Neural crest cell (in vitro differentiated cells): ENCODE measurements at places on chromosomes 1 and 21.

- DNase-seq: no peak
Observed at GRCh38 chr1:217687511-217687910, 56.4 kb downstream of the SPATA17 start.

DNA sequence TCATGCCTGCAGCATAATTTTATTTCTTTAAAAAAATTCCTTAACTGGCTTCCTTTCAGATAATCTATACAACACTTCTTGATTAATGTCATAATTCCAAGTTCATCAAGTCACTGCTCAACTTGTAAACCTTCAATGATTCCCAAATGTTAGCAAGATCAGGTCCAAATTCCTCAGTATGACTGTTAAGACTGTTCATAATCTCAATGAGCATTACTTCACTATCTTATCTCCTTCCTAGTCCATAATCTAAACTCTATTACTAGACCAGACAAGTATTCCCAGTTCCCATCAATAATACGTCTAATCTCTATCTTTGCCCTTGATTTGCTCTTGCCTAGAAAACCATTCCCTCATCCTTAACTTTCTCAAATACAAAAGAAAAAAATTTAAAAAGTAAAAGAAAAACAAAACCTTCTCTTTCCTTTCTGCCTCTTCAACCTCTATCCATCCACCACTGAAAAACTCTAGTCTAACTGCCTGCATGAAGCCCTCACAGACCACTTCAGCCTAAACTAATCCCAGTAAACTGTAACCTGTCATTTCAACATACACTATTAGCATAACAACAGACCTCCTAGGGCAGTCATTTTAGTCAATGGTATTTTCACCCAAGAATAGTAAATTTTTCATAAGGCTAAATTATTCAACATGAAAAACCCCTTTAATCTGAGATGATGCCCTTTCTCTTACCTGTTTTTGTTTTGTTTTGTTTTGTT, 15.5 kb downstream of the LUZP1 start:
- DNase-seq: no peak

- no peak for DNase-seq
Observed at GRCh38 chr1:182811975-182812722, 22.6 kb downstream of the NPL start.

DNA sequence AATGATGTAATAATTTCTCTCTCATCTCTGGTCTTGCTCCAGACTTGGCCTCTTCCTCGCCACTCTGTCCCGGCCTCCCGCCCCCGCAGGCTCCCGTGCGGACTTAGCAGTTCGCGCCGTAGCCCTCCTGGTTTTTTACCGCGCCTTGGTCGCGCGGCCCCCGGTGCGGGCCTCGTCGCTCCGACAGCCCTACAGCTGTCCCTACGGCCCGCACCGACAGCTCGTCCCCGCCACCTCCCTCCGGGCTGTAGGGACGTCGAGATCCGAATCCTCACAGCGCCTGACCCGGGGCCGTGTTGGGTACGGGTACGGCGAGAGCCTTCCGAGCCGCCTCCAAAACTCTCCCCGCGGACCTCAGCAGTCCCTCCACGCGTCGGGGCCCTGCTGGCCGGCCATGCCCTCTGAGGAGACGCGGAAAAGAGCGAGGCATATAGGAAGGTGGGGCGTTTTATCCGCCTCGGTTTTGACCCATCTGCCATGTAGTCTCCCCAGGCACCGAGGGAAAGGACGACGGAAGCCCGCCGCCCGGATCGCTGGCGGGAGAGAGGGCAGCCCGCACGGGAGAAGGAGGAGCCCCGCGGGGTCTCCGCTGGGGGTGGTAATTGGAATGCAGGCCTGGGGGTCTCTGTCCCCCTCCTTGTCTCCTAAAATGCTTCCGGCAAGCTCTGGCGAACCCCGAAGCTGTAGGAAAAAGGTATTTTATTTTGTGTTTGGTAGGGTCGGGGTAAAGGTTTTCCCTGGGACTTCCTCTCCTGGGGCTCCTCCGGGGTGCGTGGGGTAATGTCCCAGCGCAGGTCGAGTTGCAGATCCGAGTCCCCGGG, 3.3 kb downstream of the LHX4 start:
- DNase-seq: no peak

DNA sequence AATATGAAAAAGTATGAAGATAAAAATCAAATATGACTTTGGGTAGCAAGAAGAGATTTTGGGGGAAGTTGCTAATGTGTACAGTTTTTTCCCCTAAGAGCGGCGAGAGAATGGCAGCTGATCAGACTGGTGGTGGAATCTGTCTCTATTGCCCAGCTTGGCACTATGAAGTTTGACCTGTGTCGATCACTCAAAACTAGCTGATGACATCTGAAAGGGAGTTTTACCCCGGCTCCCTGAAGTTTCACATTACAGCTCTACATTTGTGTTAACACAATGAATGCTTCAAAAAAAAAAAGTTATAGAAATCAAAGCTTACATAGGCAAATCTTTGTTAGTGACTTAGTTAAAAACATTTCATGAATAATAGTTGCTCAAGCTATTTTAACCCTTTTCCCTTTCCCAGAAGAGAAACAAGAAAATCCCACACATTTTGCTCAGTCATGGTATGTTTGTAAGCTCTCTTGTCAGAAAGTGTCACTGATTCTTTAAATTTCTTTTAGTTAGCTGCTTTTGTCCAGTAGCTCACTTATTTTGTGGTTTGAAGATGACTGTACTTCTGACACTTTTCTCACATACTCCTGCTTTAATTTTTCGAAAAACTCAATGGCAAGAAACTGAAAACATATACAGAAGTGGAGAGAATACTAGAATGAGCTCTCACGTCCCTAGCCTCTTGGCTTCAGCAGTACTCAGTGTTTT, 41.3 kb downstream of the DYRK1A start:
- no peak for DNase-seq

DNA sequence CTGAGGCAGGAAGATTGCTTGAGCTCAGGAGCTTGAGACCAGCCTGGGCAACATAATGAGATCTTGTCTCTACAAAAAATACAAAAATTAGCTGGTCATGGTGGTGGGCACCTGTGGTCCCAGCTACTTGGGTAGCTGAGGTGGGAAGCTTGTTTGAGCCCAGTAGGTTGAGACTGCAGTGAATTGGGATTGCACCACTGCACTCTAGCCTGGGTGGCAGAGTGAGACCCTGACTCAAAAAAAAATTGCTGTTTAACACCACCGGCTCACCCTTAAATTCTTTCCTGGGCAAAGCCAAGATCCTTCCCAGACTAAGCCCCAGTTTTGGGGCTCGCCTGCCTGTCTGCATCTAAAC, 6.6 kb upstream of the NSUN4 start:
- DNase-seq: no peak

DNA sequence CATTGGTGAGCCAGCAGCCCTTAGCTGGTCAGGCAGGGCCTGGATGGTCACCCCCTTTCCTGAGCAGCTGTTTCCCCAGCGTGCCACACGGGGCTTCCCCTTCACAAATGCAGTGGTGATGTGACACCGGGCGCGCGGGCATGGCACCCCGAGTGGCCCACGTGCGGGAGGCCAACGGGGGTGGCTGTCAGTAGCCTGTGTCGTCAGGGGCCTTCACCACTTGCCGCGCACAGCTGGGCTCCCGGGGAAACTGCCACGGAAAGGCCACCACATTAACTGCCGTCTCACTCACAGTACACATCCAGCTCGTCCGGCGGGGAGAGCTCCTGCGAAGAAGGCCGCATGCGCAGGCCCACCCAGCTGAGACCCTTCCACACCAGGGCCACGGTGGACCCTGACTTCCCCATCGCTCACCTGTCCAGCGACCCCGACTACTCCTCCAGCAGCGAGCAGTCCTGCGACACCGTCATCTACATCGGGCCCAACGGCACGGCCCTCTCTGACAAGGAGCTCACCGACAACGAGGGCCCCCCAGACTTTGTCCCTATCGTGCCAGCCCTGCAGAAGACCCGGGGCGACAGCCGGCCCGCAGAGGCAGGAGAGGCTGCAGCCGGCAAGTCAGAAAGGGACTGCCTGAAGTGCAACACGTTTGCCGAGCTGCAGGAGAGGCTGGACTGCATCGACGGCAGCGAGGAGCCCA, 530.5 kb downstream of the KIF26B start:
- DNase-seq: no peak
